Epithelial cell of prostate (primary cell): ENCODE measurements at places on chromosomes 7 and 10.

- DNase-seq, result no peak
Observed at GRCh38 chr7:82789883-82790609, 346.5 kb upstream of the CACNA2D1 start.

- no peak for DNase-seq
Observed at GRCh38 chr7:30556840-30557239, 37.8 kb upstream of the GARS1 start.

DNA sequence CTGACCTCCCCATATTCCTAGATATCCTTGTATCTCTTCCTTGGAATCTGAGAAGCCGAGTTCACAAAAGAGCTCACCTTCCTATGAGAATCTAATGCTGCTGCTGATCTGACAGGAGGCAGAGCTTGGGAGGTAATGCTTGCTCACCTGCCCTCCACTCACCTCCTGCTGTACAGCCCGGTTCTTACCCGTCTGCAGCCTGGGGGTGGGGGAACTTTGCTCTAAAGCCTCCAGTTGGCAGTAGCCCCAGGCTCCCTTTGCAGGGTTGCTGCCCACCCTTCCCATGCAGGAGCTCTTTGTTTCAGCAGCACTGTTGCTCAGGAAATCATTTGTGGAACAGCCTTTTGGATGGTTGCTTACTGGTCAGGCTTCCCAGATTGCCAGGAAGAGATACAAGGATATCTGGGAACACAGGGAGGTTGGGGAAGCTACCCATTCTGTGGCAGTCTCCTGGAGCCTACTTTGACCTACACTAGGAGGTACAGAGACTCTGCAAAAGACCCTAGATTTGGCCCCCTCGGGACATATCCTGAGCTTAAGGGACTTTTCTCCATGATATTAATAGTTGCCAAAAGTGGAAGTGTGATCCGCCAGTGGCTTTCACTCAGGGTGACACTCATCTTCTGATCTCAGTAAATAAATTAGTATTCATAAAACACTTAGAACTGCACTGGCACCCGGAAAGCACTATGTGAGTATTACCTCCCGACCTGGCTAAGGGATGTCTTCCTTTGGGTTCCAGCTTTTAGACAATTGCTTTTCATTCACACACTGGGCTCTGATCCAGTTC is 363.7 kb upstream of the PODXL start:
- no peak for DNase-seq

- no peak for DNase-seq
Observed at GRCh38 chr7:130079846-130080394, 9.6 kb downstream of the KLHDC10 start.

DNA sequence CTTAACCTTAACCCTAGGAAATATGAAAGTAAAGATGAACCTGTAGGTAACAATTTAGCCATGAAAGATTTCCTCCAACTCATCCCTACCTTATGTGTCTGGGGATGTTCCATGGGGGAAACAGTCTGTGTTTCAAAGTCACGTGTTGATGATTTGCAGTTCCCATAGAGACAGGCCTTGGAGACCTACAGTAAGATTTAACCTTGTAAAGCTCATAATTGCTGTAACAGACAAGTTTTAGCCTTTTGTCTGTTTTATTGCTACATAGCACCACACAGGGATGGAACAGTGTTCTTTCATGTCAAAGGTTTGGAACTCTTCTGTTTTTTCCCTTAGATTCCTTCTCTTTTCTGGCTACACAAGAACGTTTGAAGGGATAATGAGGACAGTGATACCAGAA is 35.2 kb upstream of the ITGA8 start:
- no peak for DNase-seq

DNA sequence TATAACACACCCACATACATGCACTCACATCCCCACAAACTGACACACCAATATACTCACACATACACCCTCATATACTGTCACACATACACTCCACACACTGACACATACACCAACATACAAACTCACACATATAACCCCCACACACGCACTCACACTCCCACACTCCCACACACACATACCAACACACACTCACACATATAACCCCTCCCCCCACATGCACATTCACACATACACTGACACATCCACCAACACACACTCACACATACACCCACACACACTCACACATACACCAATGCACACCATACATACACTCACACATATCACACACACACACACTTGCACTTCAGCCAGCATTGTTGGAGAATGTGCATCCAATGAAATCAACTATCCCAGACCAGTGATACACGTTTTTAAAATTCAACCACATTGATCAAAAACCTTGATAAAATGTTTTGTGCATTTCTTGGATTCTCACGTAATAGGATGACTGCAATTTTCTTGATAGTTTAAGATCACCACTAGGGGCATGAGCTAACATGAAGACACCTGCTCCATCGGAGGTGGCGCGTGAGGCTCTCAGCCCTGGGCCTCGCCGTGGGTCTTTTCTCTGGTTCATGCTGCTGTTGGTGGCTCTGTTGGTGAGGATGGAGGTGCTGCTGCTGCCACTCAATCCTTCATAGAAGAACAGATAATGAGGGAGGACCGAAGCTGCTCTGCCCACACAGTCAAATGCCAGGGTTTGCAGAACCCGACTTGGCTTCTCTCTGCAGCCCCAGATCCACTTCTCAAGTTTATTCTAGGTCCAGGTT is 32.1 kb upstream of the CHST15 start:
- peak; percentile 27 for DNase-seq

DNA sequence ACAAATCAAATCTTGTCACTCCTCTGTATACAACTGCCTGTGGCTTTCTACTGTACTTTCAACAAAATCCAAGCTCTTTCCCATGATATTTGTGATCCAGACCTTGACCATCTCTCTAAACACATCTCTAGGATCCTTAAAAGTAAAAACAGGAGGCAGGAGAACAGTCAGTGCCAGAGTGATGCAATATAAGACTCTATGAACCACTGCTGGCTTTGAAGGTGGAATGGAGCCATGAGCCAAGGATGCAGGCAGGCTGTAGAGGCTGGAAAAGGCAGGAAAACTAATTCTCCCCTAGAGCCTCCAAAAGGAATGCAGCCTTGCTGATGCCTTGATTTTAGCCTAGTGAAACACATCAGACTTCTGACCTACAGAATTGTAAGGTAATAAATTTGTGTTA is 45.5 kb upstream of the LRRN3 start:
- DNase-seq, result no peak

GRCh38 chr10:15172306-15172840 is 3.9 kb upstream of the NMT2 start:
- DNase-seq, result peak; percentile 50

DNA sequence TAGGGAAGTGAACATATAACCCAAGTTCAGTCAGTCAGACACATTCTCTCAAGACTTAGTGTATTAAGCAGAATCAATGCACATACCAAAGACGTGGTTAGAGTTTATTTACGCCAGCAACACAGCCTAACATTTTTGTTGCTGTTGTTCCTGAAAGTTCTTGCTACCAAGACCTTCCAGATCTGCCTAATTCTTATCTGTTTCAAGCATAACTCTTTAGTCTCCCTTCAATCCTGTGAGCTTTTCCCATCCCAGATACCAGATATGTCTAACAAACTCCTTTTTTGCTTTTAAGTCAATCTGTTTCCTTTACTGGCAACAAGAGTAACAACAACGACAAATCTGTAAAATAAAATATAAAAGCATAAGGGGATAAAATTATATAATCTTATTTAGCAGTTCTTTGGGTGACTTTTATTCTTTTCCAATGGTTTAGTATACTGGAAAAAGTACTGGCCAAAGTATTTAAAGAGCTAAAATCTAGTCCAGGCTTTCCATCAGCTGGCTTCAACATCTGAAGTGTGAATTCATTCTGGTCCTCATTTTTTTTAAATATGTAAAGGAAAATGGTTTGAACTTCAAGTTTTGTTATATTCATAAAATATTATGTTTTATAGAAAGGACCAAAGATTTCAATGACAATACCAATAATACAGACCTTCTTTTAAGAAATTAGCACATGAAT is 193.8 kb downstream of the IMMP2L start:
- no peak for DNase-seq

DNA sequence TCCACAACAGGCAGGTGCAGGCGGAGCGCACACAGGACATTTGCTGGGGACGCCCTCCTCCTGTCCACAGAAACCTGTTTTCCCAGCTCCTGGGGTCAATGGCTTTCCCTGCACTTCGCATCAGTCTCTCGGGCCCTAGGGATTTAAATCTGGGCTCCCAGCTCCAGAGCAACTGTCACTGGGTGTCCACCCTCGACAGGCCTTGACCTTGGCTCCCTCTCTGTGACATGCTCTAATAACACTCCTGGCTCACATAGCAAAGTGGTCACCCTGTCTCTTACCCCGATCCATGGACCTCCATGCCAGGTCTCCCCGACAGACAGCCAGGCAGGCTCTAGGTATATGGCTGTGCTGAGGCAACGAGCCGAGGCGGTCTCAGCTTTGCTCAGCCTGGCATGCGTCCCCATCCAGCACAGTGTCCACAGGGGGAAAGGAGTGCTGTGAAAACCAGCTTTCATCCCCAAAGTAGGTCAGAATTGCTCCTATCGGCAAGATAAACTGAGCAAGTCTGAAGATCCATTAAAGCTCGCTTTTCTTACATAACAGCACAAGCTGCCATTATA is 195.6 kb downstream of the TNS3 start:
- DNase-seq, result no peak

DNA sequence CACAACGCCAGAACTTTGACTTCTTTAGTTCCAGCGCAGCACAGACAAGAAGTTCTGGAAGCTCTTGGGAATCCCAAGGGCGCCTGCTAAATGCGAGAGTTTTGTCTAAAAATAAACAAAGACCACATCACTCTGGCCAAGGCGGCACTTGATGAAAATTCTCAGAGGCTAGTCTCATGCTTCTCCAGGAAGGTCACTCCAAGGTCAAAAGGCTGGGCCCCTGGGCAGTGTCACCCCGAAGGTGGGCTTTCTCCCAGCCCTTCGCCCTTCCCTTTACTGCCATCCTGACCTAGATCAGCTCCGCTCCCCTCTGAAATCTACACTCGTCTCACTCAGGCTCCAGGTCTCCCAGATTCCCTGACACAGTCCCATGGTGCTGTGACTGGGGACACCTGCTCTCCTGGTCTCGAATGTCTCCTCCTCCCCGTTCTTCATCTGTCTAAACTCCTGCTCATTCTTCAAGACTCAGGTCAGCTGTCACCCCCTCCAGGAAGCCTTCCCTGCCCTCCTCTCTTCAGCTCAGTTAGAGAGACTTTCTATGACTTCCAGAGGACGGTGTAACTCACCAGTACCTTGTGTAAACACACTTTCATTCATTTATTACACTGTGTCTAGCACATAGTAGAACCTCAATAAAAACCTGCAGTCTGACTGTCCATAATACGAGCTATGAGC is 10.5 kb downstream of the FAM53B start:
- no peak for DNase-seq

DNA sequence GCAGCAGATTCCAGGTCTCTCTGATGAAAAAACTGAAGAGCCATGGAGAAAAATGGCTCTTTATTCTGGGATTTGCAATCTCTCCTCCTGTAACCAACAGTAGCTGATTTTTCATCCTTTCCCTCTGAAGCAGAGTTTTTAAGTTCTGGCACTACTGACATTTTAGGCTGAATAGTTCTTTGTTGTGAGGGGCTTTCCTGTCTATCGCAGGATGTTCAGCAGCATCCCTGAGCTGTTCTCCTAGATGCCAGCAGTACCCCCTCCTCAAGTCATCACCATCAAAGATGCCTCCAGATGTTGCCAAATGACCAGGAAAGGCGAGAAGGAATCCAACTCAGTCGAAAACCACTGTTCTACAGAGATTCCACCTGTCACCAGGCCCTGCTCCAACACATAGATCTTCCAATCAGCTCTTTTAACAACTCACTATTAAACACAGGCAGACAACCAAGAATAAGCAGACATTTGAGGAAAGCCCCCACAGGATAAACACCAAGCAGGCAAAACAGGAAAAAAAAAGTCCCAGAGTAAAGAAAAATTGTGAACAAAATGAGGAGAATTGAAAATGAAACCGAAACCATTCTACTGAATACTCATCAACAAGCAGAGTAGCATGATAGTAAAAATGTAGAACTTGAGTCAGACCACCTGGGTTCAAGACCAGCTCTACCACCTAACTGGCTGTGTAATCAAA is 124.8 kb downstream of the MPP7 start:
- DNase-seq, result no peak

DNA sequence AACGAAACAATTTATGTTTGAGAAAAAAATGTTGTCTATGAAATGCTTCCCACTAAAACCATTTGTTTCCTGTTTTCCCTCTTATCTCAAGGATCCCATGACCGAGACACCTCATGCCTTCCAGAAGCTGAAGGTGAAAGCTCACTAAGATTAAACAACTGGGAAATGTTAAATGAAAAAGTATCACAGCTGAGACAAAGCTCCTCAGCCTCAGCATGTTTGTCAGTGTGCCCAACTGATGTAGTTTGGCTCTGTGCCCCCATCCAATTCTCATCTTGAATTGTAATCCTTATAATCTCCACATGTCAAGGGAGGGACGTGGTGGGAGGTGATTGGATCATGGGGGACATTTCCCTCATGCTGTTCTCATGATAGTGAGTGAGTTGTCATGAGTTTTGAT is 327.3 kb downstream of the HTR7 start:
- no peak for DNase-seq

DNA sequence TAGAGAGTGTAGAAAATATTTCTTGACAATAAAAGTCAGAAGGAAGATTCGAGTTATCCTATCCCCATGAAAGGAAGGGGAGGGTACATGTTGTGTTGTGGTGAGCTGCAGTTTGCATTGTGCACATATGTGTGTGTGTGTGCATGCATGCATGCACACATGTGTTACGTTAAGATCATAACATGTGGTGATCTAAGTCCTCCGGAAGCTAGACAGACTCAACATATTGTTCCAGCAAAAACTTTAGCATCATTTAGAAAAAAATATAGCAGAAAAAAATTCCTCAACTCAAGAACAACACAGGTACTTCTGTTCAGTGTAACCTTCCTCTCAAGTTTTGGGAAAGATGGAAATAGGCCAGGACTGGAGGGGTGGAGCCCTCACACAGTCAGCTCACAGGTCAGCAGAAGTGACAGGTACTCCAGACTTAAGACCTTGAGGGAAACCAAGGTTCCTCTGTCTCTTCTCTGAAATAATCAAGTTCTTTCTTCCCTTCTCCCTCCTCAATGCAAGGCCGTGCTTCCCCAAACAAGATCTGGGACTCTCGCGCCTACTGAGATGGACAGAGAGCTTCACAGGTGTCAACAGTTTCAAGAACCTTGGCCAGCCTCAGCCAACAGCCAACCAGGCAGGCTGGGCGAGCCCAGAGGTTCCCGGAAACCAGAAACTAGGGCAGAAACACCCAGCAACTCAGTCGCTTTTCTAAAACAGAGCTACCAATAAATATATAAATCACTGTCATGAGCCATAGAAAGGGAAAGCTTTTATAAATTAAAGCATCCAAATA is 205.2 kb downstream of the FAM107B start:
- DNase-seq, result no peak
